ENCODE measurements at places on chromosomes 1 and 21.

- no peak for DNase-seq
These were observed 156.9 kb downstream of the LRRC40 start for GRCh38 chr1:70048336-70049094.

- DNase-seq: no peak
These were observed 33.9 kb downstream of the MPZL1 start for GRCh38 chr1:167755654-167756053.

DNA sequence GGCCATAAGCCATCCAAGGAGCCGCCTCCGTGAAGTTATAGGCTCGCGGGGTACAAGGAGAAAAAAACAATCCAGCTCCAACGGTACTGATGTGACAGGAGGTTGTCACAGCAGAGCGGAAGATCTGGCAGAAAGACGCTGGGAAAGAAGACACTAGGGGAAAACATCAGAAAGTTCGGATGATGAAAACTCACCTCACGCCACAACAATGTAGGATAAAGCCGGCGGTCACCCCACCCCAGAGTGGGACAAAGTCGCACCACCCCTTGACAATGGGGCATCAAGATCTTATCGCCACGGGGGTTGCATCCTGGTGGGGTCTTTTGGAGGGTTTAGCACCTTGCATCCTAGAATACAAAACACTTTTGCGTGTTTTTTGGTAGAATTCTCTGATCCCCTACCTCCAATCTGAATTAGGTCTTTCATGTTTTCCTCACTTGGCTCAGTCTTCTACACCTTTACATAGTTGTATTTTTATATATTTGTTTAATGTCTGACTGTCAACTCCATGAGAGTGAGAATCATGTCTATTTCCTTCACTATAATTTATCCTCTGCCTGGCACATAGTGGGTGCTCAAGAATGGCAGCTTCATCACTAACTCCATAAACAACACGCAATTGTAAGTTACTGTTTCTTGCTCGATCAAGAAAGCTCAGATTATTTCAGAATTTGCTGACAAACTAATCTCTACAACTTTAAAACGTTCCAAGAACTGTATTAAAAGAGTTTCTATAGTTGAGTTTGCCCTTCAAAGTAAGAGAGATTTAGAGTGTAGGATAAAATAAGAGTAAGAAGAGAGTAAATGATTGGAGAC is 611 bp upstream of the ZSWIM5 start:
- DNase-seq: no peak

- no peak for DNase-seq
These were observed 281.4 kb downstream of the AJAP1 start for GRCh38 chr1:4935807-4936206.

DNA sequence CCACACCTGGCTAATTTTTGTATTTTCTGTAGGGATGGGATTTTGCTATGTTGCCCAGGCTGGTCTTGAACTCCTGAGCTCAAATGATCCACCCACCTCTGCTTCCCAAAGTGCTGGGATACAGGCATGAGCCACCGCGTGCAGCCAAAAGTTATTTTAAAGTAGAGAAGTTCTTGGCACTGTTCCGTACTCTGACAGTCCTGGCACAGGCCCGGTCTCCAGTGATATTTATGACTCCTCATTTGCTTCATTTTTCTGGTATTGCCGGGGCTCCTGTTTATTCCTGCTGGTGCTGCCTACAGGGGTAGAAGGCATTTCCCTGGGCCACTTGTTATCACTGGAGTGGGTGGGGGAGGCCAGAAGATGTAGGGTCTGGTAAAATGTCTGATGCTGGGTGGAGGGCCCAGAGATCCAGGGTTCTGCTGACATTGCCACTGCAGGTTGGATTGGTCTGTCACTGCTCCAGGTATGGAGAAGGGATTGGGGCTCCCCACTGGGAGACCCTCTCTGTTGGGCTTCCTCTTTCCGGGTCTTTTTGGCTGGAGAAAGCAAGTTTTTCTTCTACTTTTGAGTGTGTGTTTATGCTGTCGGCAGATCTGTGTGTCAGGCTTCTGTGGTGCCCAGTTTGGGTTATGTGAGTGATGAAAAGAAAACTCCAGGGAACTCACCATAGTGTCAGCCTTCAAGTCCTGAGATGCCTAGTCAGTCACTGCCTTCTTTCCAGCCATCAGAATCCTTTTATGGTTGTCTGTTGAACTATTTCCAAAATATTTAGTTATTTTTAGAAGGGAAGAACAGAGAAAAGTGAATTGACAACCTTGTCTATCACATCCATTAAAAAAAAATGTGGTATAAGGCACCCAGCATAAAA is 4.5 kb downstream of the MROH7 start:
- no peak for DNase-seq
